ENCODE measurements at places on chromosomes 13 and 19. TPM values are rescaled to one million over a fixed set of nuclear protein-coding genes. Genes with fewer than 3 reads are reported as not detected.

DNA sequence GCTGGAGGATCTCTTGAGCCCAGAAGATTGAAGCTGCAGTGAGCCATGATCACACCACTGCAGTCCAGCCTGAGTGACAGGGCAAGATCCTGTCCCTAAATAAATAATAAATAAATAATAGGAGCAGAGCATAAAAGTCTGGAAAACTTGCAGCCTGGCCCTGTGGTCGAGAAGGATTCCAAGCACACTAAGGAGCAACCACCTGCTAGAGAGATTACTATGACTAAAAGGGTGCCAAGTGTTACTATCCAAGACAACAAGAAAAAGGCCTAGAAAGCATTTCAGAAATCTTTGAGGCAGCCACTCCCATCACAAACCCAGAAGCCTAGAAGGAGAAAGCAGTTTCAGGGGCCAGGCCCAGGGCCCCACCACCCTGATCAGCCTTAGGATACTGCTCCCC, 46.1 kb downstream of the LHFPL6 start:
- no peak for DNase-seq
- no peak overlapping the region for H3K27ac ChIP-seq
- H3K4me1 ChIP-seq: no peaks in the 10 kb centered on the region
- H3K4me3 ChIP-seq: no peak overlapping the region
- no peaks in the 10 kb centered on the region for H3K27me3 ChIP-seq

DNA sequence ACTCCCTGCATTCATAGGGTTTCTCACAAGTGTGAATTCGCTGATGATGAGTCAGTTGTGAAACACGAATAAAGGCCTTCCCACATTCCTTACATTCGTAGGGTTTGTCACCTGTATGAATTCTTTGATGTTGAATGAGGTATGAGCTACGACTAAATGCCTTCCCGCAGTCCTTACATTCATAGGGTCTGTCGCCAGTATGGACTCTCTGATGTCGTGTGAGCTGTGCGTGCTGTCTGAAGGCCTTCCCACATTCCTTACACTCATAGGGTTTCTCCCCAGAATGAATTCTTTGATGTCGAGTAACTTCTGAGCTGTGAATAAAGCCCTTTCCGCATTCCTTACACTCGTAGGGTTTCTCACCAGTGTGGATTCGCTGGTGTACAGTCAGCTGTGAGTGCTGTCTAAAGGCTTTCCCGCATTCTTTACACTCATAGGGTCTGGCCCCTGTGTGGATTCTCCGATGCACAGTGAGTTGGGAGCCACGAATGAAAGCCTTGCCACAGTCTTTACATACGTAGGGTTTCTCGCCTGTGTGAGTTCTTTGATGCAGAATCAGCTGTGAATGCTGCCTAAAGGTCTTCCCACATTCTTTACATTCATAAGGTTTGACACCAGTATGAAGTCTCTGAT, 30.5 kb upstream of the COX7A1 start:
- H3K27me3 ChIP-seq: no peaks in the 10 kb centered on the region
- H3K4me1 ChIP-seq: no peaks in the 10 kb centered on the region
- DNase-seq: no peak
- no peak overlapping the region for H3K4me3 ChIP-seq
- H3K36me3 ChIP-seq: peaks cover 6% of the 10 kb centered on the region
- H3K27ac ChIP-seq: no peak overlapping the region

DNA sequence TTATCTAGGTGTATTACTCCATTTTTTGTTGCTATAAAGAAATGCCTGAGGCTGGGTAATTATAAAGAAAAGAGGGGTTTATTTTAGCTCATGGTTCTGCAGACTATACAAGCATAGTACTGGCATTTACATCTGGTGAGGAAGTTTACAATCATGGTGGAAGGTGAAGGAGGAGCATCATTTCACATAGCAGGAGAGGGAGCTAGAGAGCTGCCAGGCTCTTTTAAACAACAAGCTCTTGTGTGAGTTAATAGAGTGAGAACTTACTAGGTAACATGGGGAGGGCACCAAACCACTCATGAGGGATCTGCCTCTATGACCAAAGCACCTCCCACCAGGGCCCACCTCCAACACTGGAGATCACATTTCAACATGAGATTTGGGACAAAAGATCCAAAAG, 221.7 kb upstream of the GPC6 start:
- no peaks in the 10 kb centered on the region for H3K4me1 ChIP-seq
- H3K4me3 ChIP-seq: no peak overlapping the region
- no peaks in the 10 kb centered on the region for H3K36me3 ChIP-seq
- H3K27ac ChIP-seq: no peak overlapping the region

GRCh38 chr19:42571116-42571515, 23.6 kb downstream of the CEACAM8 start:
- DNase-seq: no peak
- no peaks in the 10 kb centered on the region for H3K27me3 ChIP-seq
- H3K36me3 ChIP-seq: no peaks in the 10 kb centered on the region
- no peak overlapping the region for H3K27ac ChIP-seq
- no peak overlapping the region for H3K4me3 ChIP-seq
- no peaks in the 10 kb centered on the region for H3K4me1 ChIP-seq

- H3K27me3 ChIP-seq: no peaks in the 10 kb centered on the region
- no peaks in the 10 kb centered on the region for H3K4me1 ChIP-seq
- H3K27ac ChIP-seq: no peak overlapping the region
- no peak for DNase-seq
- no peaks in the 10 kb centered on the region for H3K36me3 ChIP-seq
Measured at GRCh38 chr19:1290196-1290702, 4.6 kb downstream of the EFNA2 start.

GRCh38 chr19:16368385-16369305, 44.0 kb downstream of the KLF2 start:
- H3K36me3 ChIP-seq: no peaks in the 10 kb centered on the region
- peaks cover 44% of the 10 kb centered on the region for H3K4me1 ChIP-seq
- peak; percentile 59 for DNase-seq
- H3K4me3 ChIP-seq: no peak overlapping the region
- H3K27ac ChIP-seq: no peak overlapping the region
- H3K27me3 ChIP-seq: no peaks in the 10 kb centered on the region

Gene ATP1A3
- total RNA-seq: not detected

Gene DLL3
- total RNA-seq: 0.13 TPM

Gene OR7D2
- total RNA-seq: not detected

Gene SIGLEC8
- 1.8 TPM for total RNA-seq

Gene CD22
- 15.4 TPM for total RNA-seq

Gene CD70
- 0.76 TPM for total RNA-seq
